Right atrium auricular region (tissue), 2 donors: ENCODE measurements at places on chromosomes 2 and 18.

DNA sequence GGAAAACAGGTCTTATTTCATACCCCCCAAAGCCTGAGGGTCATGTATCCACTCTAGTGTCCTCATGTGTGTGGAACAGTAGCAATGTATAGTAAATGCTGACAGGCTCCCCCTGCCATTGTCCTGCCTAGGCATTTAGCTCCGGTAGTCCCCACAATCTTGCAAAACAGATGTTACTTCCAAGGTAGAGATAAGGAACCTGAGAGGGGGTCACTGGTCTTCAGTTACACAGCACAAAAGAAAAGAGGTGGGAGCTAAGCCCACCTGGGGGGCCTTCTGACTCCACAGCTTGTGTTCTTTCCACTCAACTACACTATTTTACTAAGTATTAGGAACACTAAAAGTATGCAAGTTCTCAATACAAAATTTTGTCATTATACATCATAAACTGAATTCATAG lies 17.4 kb upstream of the FECH start:
- H3K4me1 ChIP-seq = no peaks in the 10 kb centered on the region
- no peak overlapping the region for H3K27ac ChIP-seq
- no peaks in the 10 kb centered on the region for H3K27me3 ChIP-seq
- peaks cover 84% of the 10 kb centered on the region for H3K36me3 ChIP-seq
- DNase-seq = no peak

GRCh38 chr2:217834057-217834620 lies 168.7 kb downstream of the TNS1 start:
- H3K36me3 ChIP-seq = peaks cover 78% of the 10 kb centered on the region
- H3K4me1 ChIP-seq = peaks cover 99% of the 10 kb centered on the region
- H3K4me3 ChIP-seq = no peak overlapping the region
- peak; percentile 82 for DNase-seq
- peak overlapping the region; percentile 83 for H3K27ac ChIP-seq
- no peaks in the 10 kb centered on the region for H3K27me3 ChIP-seq

- no peak for DNase-seq
- no peaks in the 10 kb centered on the region for H3K27me3 ChIP-seq
- peak within 1 kb of the TSS; percentile 48 for H3K4me3 ChIP-seq
Measured at GRCh38 chr2:121284463-121285449, at the start of gene TFCP2L1. Gene TFCP2L1 (minus strand): TSS chr2:121285202. CDS start chr2:121285109, 93 bp downstream.

DNA sequence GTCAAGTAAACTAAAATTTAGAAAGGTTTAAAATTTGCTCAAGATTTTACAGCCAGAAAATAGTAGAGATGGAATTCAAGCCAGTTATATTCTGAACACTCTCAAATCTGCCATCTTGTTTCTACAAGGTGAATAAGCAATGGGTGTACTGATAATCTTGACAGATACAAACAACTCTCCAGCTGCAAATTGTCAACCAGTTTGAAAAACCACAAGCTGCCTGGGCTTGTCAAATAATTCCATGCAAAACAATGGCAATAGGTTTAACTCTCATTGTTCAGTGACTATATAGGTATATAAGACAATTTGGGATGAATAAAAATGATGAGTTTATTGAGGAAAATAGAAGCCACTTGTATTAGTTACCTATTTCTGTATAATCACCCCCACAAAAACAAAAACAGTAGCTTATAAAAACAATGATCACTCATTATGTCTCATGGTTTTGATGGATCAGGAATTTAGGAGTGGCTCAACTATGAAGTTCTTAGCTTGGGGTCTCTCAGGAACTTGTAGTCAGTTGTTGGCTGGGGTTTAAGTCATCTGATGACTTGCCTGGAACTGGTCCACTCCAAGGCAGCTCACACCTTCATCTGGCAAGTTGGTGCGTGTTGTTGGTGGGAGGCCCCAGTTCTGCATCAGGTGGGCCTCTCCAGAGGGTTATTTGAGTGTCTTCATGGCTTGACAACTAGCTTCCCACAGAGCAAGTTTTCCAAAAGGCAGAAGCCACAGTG lies 12.6 kb upstream of the EVA1A start:
- no peaks in the 10 kb centered on the region for H3K36me3 ChIP-seq
- H3K4me1 ChIP-seq = no peaks in the 10 kb centered on the region
- no peak overlapping the region for H3K27ac ChIP-seq
- H3K27me3 ChIP-seq = no peaks in the 10 kb centered on the region
- H3K4me3 ChIP-seq = no peak overlapping the region
